ENCODE measurements at places on chromosomes 1 and 21. TPM values are rescaled to one million over a fixed set of nuclear protein-coding genes. Genes with fewer than 3 reads are reported as not detected.

The IGSF3 gene
- 0.49 TPM for total RNA-seq

The ZBTB40 gene
- 14.3 TPM for total RNA-seq

The SH3D21 gene
- 2.1 TPM for total RNA-seq

The ADCY10 gene
- total RNA-seq, result under 0.01 TPM

The SYNC gene
- 22.1 TPM for total RNA-seq

The PLA2G5 gene
- 1.0 TPM for total RNA-seq

The OR2T5 gene
- total RNA-seq, result not detected

The CYP4B1 gene
- total RNA-seq, result 0.32 TPM

The PPM1J gene
- total RNA-seq, result 0.49 TPM

The NGF gene
- total RNA-seq, result 0.13 TPM

Measured in bladder microvascular endothelial cell (primary cell).